ENCODE measurements at places on chromosomes 16 and 17. TPM values are rescaled to one million over a fixed set of nuclear protein-coding genes. Genes with fewer than 3 reads are reported as not detected.

CCL5 gene
- total RNA-seq: 1.7 TPM

SOX9 gene
- 11.0 TPM for total RNA-seq

BCL6B gene
- 35.4 TPM for total RNA-seq

CTF1 gene
- 27.7 TPM for total RNA-seq

KCNH4 gene
- 0.10 TPM for total RNA-seq

GRCh38 chr16:54673313-54673712, 257.4 kb upstream of the IRX5 start:
- no peak overlapping the region for H3K4me3 ChIP-seq
- H3K36me3 ChIP-seq: no peaks in the 10 kb centered on the region
- H3K27me3 ChIP-seq: no peaks in the 10 kb centered on the region
- H3K27ac ChIP-seq: no peak overlapping the region
- DNase-seq: no peak
- H3K4me1 ChIP-seq: no peaks in the 10 kb centered on the region

GRCh38 chr17:76568811-76569221, 16.8 kb downstream of the ST6GALNAC2 start:
- no peak overlapping the region for H3K4me3 ChIP-seq
- H3K27ac ChIP-seq: no peak overlapping the region
- no peaks in the 10 kb centered on the region for H3K4me1 ChIP-seq
- no peak for DNase-seq

- H3K36me3 ChIP-seq: no peaks in the 10 kb centered on the region
- peaks cover 10% of the 10 kb centered on the region for H3K4me1 ChIP-seq
- DNase-seq: no peak
- no peak overlapping the region for H3K27ac ChIP-seq
- peaks cover 29% of the 10 kb centered on the region for H3K27me3 ChIP-seq
These were observed 18.5 kb upstream of the SP2 start for GRCh38 chr17:47877368-47878034.

DNA sequence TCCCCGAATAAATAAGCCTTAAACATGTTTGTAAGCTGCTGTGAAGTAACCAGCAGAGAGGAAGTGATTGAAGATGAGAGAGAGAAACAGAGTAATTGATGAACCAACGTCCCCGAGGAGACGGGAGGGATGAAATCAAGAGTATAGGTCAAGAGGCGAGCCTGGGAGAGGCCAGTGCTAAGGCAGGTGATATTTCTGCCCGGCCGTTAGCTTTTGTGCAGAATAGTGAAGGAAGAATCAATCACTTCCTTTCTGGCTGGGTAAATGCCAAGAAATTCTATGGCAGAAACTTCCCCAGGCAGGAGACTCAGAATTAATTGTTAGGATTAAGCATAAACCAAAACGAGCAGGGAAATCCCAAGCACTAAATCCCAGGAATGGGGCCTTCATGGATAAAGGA, 273.8 kb downstream of the CDH13 start:
- H3K4me1 ChIP-seq: peaks cover 13% of the 10 kb centered on the region
- DNase-seq: no peak
- H3K27me3 ChIP-seq: no peaks in the 10 kb centered on the region
- no peaks in the 10 kb centered on the region for H3K36me3 ChIP-seq
- H3K27ac ChIP-seq: no peak overlapping the region
- no peak overlapping the region for H3K4me3 ChIP-seq

- no peaks in the 10 kb centered on the region for H3K36me3 ChIP-seq
- no peaks in the 10 kb centered on the region for H3K27me3 ChIP-seq
- H3K27ac ChIP-seq: no peak overlapping the region
- no peak for DNase-seq
- H3K4me1 ChIP-seq: no peaks in the 10 kb centered on the region
These were observed 6.8 kb upstream of the OSGIN1 start for GRCh38 chr16:83946154-83946780.

DNA sequence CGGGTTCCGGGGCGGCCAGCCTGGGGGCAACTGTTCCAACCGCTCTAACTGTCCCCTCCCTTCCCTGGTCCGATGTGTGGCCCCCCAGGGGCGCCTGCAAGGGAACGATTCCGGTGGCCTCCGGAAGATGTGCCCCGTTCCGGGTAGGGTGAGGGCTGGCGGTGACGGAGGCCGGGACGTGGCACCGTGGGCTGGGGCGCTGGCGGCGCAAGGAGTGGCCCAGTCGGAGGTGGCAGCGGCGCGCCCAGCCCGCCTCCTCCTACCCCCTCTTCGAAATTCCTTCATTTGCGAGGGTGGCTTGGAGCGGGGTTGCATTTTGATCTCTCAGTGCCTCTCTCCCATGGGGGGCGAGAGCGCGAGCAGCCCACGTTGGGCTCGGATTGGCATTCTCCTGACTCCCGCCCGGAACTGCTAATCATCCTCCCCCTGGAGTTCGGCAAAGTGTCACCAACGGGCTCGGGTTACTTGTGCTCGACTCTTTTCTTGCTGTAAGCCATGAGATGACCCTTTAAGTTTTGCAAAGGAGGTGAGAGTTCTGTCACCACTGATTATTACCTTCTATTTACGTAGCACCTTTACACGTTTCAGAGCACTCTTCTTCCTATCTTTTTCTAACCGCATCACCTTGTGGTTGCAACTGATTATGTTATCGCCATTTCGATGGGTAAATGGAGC, 622 bp downstream of the NDEL1 start:
- H3K36me3 ChIP-seq: no peaks in the 10 kb centered on the region
- H3K27me3 ChIP-seq: no peaks in the 10 kb centered on the region
- peak overlapping the region; percentile 95 for H3K4me3 ChIP-seq
- H3K27ac ChIP-seq: peak overlapping the region; percentile 100
- peak; percentile 71 for DNase-seq

DNA sequence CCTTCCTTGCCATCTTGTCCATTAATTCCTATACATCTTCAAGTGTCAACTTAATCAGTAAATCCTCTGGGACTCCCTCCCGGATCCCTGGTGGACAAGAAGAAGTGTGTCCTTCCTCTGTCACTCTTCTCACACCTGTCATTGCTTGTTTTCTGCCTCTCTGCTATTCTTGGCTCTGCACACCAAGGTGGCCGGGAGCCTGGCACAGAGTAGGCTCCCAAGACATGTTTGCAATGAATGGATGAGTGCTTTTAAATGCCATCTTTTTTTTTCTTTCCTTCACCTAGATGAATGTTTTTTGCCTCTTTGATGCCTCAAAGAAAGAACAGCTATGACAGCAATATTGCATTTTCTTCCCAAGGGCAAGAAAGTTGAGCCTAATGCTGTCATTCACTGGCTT, 58.0 kb upstream of the CLEC18A start:
- H3K4me3 ChIP-seq: no peak overlapping the region
- DNase-seq: no peak
- no peak overlapping the region for H3K27ac ChIP-seq

- H3K27me3 ChIP-seq: no peaks in the 10 kb centered on the region
- H3K4me1 ChIP-seq: no peaks in the 10 kb centered on the region
- H3K4me3 ChIP-seq: no peak overlapping the region
- H3K27ac ChIP-seq: no peak overlapping the region
- no peak for DNase-seq
These were observed 423.8 kb upstream of the PSMD7 start for GRCh38 chr16:73872856-73873255.

- peak overlapping the region; percentile 44 for H3K27ac ChIP-seq
- no peaks in the 10 kb centered on the region for H3K36me3 ChIP-seq
- H3K4me1 ChIP-seq: peaks cover 63% of the 10 kb centered on the region
- peak overlapping the region; percentile 36 for H3K4me3 ChIP-seq
These were observed 22.3 kb upstream of the SMPD3 start for GRCh38 chr16:68470461-68471150.

DNA sequence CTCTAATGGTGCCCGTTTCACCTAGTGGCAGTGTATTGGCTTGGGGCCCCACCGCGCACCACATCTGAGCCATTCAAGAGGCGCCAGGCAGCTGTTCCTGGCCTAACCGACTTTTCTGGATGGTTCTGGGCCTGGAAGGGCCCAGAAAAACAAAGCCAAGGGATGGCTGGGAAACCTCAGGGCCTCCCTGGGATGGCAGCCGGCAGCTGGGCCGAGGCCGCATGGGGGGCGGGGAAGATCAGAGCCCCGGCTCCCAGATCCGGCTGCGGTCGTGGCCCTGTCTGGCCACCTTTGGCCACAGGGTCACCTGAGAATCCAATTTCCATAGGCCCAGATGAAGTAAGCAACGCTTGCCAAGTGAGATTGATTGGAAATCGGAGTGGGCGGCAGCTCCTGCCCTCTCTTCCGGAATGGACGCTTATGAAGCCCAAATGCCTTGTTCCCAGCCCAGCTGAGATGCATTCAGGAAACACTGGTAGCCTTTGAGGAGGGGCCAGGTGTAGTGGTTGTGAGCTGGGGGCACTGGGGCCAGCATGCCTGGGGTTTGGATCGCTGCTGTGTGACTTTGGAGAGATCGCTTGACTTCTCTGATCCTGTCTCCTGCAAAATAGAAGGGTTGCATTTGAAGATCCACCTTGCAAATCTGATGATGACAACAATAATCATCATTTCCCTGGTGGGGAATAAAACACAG, 163.8 kb upstream of the GSE1 start:
- DNase-seq: no peak
- H3K4me3 ChIP-seq: no peak overlapping the region
- no peaks in the 10 kb centered on the region for H3K27me3 ChIP-seq
- no peak overlapping the region for H3K27ac ChIP-seq

GRCh38 chr17:38967290-38967738, at the start of gene FBXO47:
Gene FBXO47 (minus strand): TSS chr17:38967403. CDS start chr17:38963025, 4,378 bp downstream.
- H3K4me1 ChIP-seq: peaks cover 11% of the 10 kb centered on the region
- no peaks in the 10 kb centered on the region for H3K36me3 ChIP-seq
- peak within 1 kb of the TSS; percentile 75 for H3K27ac ChIP-seq
- peak within 1 kb of the TSS; percentile 27 for H3K4me3 ChIP-seq

GRCh38 chr16:2081201-2082084, 33.7 kb downstream of the TSC2 start:
- H3K27me3 ChIP-seq: no peaks in the 10 kb centered on the region
- no peak overlapping the region for H3K4me3 ChIP-seq
- H3K4me1 ChIP-seq: peaks cover 32% of the 10 kb centered on the region
- DNase-seq: no peak
